ENCODE measurements at places on chromosomes 1 and 21.

GRCh38 chr21:46375560-46376230 is 51.7 kb downstream of the PCNT start:
- DNase-seq: no peak

- DNase-seq: no peak
These were observed 15.7 kb downstream of the FHAD1 start for GRCh38 chr1:15262706-15263105.

DNA sequence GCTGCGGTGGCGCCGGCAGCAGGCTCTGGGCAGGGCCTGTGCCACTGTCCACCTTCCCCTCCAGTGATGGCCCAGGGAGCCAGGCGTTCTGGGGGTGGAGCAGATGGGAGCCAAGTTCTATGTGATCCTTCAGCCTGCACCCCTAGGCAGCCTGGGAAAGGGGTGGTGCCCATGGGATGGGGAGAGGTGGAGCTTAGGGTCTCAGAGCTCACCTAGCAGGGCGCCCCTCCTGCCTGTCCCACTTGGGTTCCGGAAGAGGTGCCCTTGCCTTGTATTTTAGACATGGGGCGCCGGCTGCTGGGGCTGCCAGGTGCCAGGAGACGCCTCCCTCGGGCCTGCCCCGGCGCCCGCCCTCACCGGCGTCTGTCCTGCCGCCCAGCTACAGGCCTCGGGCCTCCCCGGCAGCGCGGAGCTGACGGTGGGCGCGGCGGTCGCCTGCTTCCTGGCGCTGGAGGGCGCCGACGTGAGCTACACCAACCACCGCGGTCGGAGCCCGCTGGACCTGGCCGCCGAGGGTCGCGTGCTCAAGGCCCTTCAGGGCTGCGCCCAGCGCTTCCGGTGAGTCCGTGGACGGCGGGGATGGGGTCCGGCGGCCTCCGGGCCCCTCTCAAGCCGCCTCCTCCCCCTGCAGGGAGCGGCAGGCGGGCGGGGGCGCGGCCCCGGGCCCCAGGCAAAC is 3.1 kb upstream of the MMP23B start:
- peak; percentile 43 for DNase-seq

GRCh38 chr1:195933835-195934234 is 674.4 kb downstream of the KCNT2 start:
- no peak for DNase-seq

GRCh38 chr1:54596756-54597155 is 26.6 kb downstream of the FAM151A start:
- DNase-seq: no peak

DNA sequence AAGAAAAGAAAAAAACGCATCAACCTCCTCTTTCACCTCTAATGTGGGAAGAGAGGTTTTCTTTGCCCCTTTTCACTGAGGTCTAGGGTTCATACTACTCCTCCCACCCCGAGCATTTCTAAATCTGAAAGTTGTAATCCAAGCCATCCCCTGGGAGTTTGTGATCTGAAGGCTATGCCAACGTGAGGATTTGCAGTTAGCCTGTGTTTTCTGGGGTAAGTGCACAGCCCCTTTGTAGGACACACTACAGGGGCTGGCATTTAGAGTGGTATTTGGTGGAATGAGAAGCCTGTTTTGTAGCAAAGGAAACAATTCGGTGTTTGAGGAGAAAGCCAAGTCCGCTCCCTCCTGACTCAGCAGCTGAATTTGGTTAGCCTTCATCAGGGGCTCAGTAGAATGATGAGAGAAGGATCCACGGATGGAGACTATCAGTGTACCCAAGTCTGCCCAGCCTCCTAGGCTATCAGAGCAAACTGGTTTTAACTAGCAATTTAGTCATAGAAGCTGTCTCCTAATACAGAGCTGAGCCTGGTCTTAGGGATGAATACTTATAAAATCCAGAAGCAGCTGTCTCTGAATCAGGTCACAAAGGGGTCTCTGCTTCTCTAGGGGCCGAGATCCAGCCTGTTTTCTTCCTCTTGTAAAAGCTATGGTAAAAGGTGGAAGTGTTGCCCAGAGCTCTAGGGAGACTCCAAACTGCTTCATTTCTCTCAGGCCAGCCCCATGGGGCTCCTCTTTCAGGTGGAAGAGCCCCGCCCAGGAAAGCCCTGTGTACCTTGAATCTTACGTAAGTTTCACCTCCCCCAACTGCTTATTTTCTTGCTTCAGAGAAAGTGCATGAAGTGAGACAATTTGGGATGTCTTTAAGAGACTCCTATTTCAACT is 2.1 kb downstream of the PCP4L1 start:
- DNase-seq: peak; percentile 62

GRCh38 chr1:66598670-66599069 is 64.7 kb downstream of the SGIP1 start:
- no peak for DNase-seq

GRCh38 chr1:5909576-5910275 is 82.5 kb downstream of the NPHP4 start:
- no peak for DNase-seq

- peak; percentile 18 for DNase-seq
These were observed 2.6 kb downstream of the TMEM51 start for GRCh38 chr1:15155888-15156741.

DNA sequence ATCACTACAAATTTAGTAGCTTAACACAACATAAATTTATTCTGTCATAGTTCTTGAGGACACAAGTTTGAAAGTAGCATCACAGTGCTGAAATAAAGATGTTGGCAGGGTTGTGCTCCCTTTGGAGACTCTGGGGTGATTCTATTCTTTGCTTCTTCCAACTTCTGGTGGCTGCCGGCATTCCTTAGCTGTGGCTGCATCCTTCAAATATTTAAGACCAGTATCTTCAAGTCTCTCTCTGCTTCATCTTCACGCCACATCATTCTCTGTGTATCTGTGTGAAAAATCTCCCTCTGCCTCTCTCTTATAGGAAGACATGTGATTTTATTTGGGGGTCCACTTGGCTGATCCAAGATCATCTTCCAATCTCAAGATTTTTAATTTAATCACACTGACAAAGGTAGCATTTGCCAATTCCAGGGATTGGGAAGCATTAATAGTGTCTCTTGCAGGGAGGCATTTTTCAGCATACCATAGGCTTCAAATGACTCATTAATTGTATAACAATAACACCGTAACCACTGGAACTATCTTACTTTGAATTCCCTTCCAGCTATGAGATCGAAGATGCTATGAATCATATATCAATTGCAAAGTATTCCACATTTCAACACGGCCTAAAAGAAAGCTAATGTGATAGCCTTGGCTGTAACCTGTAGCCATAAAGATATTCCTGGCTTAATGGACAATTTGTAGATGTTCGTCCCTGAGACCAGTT is 74.6 kb downstream of the DPT start:
- no peak for DNase-seq

GRCh38 chr21:46598581-46599572 is 6.0 kb downstream of the S100B start:
- DNase-seq: no peak

DNA sequence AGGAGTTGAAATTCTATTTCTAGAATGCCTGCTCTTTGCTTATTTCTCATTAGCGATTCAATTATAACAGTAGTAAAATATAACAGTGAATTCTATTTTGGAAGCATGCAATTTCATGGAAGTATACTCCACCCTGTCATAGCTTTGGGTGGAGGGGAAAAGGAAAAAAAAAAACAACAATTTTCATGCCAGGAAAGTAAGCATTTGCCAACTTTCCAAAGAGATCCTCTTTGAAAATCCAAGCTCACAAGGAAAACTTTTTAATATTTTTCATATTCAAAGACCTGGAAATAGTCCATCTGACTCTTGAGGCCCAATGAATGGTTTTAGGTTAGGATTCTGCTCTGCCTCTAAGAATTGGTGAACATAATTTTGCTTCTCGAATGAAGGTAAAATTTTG is 134.5 kb downstream of the PTPN14 start:
- DNase-seq: no peak

DNA sequence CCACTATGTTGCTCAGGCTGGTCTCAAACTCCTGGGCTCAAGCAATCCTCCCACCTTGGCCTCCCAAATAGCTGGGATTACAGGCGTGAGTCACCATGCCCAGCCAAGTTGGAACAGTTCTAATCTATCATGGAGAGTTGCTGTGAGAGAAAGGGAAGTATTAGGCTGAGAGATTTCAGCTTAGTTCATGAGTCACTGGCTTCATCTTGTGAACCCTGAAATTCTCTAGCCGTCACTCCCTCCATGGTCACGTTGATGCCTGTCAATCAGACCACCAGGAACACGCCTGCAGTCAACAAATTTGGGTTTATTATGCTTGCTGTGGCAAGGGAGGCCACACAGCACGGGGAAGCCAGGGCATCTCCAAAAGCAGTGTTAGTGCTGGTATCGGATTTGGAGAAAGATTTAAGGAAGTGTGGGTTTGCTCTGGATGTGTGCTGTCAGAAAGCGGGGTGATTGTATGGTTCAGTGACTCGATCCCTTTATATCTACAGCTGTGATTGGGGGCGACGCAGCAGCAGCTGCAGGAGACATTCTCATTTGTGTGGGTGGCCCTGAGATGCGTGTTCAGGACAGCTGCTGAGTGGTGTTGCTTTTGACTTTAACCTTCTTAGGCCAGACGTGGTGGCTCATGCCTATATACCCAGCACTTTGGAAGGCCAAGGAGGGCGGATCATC is 18.7 kb downstream of the UQCRHL start:
- DNase-seq: no peak

DNA sequence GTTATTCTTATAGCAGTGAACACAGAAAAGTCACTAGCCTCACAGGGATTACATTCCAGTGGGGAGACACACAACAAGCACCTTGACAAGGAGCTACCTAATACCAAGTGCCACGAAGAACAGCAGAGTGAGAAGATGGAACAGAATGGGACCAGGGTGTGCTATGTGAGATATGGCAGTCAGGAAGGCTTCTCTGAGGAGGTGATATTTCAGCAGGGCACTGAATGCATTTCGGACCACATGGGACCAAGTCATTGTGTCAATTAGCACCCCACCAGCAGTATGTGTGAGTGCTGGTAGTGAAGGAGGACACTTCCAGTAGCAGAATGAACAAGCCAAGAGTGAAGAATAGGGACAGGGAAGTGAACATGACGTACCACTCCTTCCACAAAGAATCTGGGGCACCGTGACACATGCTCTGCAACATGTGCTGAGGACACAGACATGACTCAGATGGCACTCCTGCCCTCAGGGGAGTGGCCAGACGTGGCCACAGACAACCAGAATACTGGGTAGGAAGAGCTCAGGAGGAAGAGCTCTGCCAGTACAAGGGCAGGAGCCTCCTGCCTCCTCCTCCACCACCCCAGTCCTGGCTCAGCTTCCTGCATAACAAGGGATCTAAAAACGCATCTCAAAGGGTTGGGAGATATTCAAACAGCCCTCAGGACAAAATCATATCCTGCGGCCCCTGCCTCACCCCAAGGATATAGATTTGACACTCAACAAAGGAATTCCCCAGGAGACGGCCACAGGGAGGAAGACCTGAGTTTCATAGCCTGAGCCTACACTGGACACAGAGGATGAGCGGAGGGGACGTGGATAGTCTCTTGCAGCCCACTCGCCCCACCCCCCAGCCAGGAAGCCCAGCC is 102.5 kb downstream of the TRABD2B start:
- DNase-seq: no peak

DNA sequence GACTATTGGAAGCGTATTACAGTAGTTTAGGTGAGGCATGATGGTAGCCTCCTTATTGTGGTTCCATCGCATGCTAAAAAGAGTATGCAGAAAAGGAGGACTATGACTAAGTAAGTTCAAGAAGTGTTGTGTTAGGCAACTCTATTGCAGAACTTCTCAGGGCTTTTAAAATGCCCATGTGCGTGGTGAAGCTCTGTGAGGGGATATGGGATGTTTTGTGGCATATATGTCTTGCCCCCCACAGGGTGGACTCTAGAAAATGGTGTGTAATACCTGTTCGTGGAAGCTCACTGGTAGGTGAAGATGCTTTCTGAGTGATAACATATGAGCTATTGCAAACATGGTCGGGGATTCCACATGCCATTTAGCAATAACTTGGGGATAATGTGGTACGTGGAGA is 31.7 kb downstream of the MAN1A2 start:
- no peak for DNase-seq

- no peak for DNase-seq
These were observed 37.3 kb upstream of the IL10 start for GRCh38 chr1:206809504-206810084.

- no peak for DNase-seq
These were observed 888.2 kb upstream of the CXADR start for GRCh38 chr21:16624479-16625118.

- DNase-seq: no peak
These were observed 327.3 kb upstream of the AJAP1 start for GRCh38 chr1:4327142-4327541.

- DNase-seq: peak; percentile 64
These were observed 148.3 kb downstream of the KCNJ6 start for GRCh38 chr21:37767984-37768383.

- DNase-seq: no peak
These were observed 319.2 kb downstream of the NTNG1 start for GRCh38 chr1:107460035-107460434.

- peak; percentile 50 for DNase-seq
These were observed 4.3 kb downstream of the TCHH start for GRCh38 chr1:152110860-152111514.

DNA sequence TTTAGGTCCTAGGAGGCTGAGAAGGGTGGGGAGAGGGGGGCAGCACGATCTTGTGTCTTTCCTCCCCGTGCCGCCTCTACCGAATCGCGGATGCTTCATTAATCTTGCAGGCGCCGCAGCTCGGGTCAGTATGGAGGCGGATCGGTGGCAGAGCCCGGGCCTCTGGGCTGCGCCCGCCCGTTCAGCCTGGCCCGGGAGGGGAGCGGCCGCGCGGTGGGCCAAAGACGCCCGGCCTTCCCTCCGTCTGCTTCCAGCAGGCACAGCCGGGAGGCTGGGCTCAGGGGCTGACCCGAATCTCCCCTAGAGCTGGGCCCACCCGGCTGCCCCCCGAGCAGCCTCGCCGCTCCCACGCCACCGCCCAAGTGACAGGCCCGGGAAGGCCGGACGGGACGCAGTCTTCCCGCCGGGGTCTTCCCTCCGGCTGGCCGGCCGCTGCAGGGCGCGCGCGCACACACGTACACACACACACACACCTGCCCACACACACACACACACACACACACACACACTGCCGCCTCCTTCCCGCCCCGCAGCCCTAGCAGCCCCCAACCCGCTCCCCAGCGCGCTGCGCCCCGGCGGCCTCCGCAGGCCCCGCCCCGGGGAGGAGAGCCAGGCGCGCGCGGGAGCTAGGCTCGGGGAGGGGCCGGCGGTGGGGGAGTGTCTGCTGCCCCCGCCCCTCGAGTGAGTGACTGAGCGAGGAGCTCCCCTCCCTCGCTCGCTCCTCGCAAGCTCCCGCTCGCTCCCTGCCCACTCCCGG is at the start of gene C1orf21:
Gene C1orf21, plus strand, starts transcription at position 718 of the 757 bp plus-strand sequence. CDS start 90,481 bp downstream, outside the sequence.
- DNase-seq: peak; percentile 92

DNA sequence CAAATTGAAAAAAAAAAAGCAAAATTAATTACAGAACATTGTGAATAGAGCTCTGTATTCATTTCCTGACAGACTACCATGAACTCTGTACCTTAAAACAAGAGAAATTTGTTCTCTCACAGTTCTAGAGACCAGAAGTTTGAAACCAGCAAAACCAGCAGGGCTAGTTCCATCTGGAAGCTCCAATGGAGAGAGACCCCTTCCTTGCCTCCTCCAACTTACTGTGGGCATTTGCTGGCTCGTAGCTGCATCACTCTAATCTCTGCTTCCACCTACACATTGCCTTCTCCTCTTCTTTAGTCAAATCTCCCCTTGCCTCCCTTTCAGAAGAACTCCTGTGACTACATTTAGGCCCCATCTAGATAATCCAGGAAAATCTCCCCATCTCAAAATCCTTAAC is 56.5 kb downstream of the SYDE2 start:
- DNase-seq: no peak

All from NCI-H2171 (cell line).